ENCODE measurements at places on chromosomes 11 and 22.

DNA sequence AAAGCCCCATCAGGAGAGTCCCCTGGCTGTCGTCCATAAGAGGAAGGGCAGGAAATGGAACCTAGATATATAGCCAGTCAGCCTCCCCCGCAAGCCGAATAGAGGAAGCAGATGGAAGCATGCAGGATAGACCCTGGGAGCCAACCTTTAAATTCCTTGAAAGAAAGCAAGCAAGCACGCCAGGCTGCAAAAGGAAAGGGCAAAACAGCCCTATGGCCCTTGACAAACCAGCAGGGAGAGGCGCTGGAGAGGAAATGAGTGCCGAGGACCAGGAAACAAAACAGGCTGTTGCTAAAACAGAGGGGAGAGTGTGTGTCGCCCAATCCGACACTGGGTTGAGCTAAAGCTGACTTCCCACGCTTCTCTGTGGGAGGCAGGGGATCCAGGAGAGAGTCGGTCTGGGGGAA lies 203.5 kb upstream of the MTNR1B start:
- peak; percentile 65 for DNase-seq

GRCh38 chr11:4480577-4481239 lies 1.7 kb upstream of the OR52K1 start:
- DNase-seq: no peak

DNA sequence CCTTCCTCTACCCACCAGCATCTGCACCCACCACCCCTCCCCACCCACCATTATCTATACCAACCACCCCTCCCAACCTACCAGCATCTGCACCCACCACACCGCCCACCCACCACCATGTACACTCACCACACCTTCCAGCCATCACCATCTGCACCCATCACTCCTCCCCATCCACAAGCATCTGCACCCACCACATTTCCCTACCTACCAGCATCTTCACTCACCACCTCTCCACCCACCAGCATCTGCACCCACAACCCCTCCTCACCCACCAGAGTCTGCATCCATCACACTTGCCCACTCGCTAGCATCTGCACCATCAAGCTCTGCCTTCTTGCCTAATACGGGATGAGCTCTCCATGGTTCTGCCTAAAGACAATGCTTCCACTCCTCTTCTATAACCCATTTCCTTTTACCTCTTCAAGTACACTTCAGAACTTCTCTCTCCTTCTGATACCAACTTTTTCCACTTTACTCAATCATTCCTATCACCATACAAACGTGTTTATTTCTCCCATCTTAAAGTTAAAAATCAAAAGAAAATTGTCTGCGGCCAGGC lies 2.4 kb upstream of the FSHB start:
- no peak for DNase-seq

- DNase-seq: peak; percentile 79
Measured at GRCh38 chr11:92211576-92212167, 12.9 kb upstream of the FAT3 start.

GRCh38 chr22:49950396-49950994 lies 10.1 kb upstream of the PIM3 start:
- no peak for DNase-seq

DNA sequence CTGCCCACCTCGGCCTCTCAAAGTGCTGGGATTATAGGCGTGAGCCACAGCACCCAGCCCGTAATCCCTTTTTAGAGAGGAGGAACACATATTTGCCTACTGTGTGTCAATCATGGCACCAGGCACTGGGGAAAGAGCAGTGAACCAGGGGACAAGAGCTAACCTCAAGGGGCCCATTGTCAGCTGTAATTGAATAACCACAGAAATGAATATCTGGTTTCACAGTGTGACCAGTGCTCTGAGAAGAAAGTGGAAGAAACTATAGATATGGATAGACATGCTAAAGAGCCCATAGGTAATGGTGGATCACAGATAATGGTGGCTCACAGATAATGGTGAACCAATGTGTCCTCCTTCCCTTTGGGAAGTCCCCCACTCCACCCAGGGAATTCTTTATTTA lies 8.6 kb upstream of the KCTD14 start:
- no peak for DNase-seq

- no peak for DNase-seq
Measured at GRCh38 chr11:69934861-69935494, 115.8 kb upstream of the FGF3 start.

DNA sequence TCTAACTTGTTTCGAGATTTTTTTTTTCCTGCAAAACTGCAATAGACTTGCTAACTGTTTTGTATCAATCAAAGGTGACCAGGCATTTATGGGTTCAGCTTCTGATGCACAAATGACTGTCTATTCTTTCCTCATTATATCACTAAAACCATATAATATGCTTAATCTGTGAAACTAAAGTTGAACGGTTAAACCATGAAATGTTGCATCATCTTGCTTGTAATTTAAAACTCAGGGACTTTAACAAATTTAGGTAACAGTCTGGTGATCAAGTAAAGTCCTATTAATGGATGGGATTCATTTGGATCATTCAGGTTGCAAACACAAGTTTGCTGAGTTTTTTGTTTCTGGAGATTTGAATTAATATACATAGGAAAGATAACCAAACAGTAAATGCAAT lies 232.0 kb upstream of the LUZP2 start:
- no peak for DNase-seq

GRCh38 chr11:120215634-120216033 lies 4.8 kb downstream of the OAF start:
- no peak for DNase-seq

Measured in neural progenitor cell (in vitro differentiated cells).